ENCODE measurements at places on chromosomes 3 and 15. TPM values are rescaled to one million over a fixed set of nuclear protein-coding genes. Genes with fewer than 3 reads are reported as not detected.

The GOLGA6C gene
- polyA plus RNA-seq = not detected

The SLC24A5 gene
- polyA plus RNA-seq = not detected

The CA12 gene
- not detected for polyA plus RNA-seq

The CXCR6 gene
- 0.69 TPM for polyA plus RNA-seq

The C15orf39 gene
- polyA plus RNA-seq = 6.3 TPM

All from IgD-negative memory B cell (primary cell).